ENCODE measurements at places on chromosomes 1 and 21.
A peak's percentile ranks its signal among the peaks of the same experiment; 100 is the strongest.

DNA sequence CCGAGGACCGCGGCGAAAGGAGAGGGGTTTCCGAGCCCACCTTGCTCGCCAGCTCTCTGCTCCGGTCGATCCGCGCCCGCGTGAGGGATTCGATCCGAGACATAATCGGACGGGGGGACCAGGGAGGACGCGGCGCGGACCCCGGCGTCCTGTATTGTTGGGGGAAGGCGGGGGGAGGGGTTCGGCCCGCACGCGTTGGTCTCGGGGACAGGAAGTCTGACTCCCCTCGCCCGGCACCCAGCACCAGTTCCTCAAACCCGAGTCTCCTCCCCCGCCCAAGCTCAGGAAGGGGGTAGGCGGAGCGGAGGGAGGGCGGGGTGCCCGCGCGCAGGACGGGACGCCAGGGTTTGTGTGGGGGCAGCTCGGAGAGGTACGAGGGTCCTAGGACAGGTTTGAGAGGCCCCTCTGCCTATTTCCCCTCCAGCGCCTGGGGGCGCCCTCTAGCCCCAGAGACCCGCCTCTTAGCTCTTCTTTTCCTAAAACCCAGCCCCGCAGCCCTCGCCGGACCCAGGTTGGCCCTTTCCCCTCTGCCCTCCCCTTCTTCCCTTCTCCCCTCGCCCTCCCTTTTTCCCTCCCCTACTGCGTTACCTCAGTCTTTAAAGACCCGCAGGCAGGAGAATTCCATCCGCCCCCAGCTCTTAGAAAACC is at the start of gene ARHGEF2:
ARHGEF2 (minus strand) TSS at position 223 of the 648 bp plus-strand sequence; CDS start at position 103, 120 bp downstream.
- DNase-seq = peak; percentile 92

GRCh38 chr1:222331340-222331739 is 216.6 kb downstream of the HHIPL2 start:
- DNase-seq = no peak

- DNase-seq = peak; percentile 60
Observed at GRCh38 chr1:182175361-182175931, 113.9 kb upstream of the ZNF648 start.

DNA sequence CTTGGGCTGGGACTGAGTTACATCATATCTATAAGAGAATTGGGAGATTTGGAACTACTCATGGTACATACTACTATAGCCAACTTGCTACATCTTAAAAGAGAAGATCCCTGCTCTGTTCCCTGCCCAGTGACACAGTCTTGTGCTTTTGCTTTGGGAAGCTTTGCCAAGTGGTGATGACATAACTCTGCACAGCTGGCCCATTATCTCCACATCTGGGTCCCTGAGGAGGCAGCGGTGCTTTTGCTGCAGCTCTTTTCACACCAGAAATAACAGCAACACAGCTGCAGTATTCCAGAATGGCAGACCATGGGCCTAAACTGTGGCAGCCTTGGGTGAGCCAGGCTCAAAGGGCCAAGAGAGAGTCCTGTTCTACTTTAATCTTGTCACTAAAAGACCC is 296.0 kb downstream of the HHAT start:
- peak; percentile 18 for DNase-seq

DNA sequence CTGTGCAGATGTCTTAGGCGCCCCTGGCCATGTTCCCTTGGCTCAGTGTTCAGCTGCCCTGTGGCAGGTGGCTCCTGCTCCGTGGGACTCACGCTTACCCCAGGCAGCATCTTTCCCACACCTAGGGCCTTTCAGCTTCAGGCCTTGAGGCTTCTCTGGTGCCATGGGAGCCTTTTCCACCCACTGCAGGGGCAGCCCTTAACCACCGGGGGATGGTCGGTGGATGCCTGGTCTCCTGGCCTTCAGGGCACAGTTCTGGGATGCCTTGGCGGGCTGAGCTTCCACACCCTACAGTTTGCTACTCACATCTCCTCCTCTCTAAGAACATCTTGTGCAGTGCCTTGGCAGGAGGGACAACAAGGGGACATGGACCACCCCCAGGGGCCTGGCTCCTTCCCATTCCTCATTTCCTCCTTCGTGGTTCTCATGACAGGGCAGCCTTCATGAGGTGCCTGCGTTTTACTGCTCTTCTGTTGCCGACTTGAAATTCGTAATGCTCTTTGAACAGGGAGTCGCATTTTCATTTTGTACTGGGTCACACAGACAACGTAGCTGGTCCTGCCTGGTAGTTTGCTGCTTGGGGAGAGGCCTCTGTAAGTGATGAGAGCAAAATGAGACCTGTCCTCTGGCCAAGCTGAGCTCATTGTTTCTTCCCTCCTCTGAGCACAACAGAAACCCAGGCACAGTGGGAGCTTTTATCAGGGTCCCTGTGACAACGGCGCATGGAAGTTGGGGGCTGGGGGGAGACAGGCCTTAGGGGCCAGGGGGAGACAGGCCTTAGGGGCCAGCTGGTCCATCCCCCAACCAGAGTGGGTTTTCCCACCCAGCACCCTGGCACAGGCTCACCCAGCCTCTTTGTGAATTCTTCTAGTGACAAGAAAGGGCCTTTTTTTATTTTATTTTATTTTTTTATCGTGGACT is 62.0 kb upstream of the NEK2 start:
- no peak for DNase-seq

GRCh38 chr1:107434361-107434693 is 293.5 kb downstream of the NTNG1 start:
- DNase-seq = no peak

GRCh38 chr1:61348025-61348665 is 265.8 kb downstream of the NFIA start:
- DNase-seq = no peak

DNA sequence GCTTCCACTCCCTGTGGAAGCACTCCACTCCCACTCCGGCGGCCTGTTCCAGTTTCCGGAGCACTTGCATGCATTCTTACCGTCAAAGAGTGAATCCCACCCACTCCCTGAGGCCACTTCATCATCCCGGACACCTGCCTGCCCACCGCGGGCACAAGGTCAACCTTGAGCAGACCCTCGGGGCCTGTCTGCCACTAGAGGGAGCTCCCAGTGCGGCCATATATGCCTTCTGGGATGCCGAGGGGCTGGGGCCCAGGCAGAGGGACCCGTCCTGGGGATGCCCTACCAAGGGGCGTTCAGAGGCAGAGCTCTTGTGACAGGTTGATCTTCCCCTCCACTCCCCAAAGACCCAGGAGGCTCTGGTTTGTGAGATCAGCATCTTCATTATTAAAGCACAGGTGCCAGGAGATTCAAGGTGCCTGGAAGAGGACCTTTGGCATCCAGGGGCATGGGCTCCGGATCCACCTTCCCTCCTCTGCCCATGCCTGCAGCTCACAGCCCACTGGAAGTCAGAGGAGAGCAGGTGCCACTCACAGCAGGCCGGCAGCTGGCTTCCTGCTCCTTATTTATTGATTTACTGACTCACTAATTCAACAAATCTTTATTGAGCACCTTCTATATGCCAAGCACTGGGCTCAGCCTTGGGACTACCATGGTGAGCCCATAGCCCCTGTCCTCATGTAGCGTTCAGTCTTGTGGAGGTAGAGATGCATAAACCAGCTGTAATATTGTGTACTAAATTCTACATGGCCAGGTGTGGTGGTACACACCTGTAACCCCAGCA is 47.3 kb downstream of the UBIAD1 start:
- peak; percentile 20 for DNase-seq

DNA sequence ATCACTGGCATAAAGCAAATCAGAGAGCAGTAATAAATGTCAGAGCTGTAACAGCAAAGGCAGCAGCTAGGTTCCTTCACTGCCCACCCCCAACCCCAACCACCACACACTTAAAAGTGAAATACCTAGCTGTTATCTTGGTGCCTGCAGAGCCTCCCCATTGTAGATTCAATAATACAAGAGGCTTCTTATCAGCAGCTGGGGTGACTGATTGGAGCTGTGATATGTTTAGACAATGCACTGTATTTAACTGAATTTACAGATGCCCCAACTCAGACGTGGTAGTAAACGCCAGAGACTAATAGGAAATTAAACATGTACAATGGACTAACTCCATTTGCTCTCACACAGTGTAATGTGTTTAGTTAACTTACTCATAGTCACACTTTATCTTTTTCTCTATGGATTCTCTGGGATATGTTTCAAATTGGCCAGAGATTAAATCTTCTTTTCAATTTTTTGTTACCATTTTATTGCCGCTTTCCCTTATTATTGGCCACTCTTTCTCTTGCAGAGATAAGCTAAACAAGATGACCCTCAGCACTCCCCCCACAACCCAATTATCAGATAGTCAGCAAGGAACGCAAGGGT is 117.1 kb downstream of the ESRRG start:
- no peak for DNase-seq

GRCh38 chr1:168088511-168089325 is 48.0 kb downstream of the GPR161 start:
- DNase-seq = peak; percentile 46

- DNase-seq = peak; percentile 65
Observed at GRCh38 chr1:229221106-229222019, 49.5 kb upstream of the RAB4A start.

DNA sequence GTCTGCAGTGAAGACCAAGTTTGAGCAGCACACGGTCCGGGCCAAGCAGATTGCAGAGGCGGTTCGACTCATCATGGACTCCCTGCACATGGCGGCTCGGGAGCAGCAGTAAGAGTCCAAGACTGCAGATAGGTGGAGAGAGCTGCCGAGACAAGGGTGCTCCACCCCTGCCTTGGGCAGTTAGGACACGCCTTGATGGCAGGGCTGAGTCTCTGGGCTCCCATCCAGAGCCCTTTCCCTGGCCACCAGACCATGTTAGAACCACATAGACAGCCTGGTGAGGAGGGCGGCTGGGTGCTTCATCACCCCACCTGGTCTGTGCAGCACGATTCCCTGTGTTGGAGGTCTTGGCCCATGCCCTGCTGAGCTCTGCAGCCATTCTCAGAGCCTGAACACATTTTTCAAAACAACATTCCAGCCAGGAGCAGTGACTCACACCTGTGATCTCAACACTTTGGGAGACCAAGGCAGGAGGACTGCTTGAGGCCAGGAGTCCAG is 17.3 kb upstream of the MIIP start:
- DNase-seq = no peak

- peak; percentile 82 for DNase-seq
Observed at GRCh38 chr1:15027515-15027986, 126.0 kb upstream of the TMEM51 start.

DNA sequence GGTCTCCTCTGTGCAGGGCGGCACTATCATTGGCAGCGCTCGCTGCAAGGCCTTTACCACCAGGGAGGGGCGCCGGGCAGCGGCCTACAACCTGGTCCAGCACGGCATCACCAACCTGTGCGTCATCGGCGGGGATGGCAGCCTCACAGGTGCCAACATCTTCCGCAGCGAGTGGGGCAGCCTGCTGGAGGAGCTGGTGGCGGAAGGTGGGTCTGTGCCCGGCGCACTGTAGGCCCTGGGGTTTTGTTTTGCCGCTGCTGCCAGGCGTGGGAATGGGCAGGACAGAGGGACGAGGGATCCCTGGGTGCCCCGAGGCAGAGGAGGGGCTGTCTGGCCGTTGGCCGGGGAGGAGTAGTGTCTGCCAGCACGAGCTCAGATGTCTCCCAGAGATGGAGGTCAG is 12.2 kb downstream of the PFKL start:
- no peak for DNase-seq

GRCh38 chr1:20194757-20195461 is 8.6 kb upstream of the PLA2G2C start:
- DNase-seq = peak; percentile 84

DNA sequence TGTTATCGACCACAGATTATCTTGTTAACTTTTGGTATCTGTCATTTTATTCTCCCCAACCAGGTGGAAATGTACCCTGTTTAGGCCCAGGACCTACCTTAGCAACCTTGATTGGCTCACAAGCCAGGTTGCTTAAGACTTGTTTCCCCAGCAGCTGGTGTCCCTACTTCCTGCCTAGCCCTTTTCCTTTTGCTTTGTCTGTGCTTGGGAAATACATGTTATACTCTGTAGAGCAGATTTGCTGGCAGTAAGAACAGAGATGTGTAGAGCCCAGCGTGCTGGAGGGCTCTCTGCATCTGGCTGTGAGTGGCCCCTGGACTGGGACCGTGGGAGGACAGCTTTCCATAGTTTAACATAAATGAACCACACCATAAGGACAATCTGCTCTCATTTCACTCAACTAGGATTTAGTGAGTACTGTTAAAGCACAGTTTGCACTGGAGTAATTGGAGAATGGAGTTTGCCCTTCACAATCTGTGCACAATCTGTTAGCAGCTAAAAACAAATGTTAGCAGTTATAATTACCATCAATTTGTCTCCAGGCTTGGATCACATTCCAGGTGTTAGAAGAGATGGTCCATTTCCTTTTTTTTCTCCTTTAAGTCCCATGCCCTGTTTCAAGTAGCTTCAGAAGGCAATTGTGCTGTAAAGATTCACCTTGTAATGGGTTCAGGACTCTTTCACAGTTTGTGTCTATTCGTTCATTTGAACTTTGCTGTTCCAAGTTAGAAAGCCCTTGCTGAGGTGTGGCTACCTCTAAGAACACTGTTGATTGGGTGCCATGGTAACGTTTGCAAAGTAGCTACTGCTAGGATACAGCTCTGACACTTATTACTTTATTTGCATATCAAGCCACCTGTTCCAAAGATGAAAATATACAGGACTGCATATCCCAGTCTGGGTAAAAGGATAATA is at the start of gene APOBEC4:
APOBEC4 (minus strand) TSS at position 770 of the 915 bp plus-strand sequence. CDS start 4,535 bp downstream, outside the sequence.
- DNase-seq = peak; percentile 46

- DNase-seq = no peak
Observed at GRCh38 chr21:46347791-46348381, 23.9 kb downstream of the PCNT start.

GRCh38 chr1:242243472-242243871 is 244.6 kb upstream of the MAP1LC3C start:
- no peak for DNase-seq

DNA sequence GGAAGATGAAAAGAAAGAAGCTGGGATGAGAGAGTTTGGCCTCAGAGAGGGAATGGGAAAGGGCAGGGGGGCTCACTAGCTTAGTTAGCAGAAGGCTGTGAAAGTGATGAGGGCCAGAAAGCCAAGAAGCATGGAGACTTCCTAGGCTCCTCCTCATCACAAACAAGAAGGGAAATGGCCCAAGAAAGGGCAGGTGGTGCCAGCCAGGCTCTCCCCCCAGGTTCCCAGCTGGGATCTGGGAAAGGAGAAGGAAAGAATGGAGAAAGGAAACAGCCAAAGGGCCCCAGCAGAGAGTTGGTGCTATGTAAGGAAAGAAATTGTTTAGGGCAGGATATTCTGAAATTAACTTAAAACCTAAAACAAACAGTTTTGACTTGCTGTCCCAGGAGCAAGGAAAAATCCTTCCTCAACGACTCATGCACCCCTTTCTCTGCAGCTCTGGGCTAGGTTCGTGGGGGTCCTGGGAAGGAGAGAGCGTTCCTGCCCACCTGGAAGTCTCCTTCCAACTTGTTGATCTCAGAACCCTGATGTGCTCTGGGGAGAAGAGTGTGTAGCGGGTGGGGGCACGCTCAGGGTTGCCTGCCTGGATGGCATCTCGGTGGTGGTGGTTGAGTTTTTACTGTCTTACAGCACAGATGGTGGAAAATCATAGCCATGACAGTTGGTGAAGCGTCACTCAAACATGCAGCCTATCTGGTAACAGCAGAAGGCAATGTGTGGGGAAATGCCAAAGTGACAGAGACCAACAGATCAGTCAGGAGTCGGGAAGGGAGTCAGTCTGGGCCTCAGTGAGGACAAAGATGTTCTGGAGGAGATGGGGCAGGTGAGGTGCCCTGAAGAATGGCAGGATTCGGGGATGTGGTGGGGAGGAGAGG is 147.3 kb downstream of the CLIC6 start:
- peak; percentile 6 for DNase-seq
